Activated CD8-positive, alpha-beta memory T cell treated with anti-CD3 and anti-CD28 coated beads for 48 hours (primary cell): ENCODE measurements at places on chromosomes 1 and 21.

DNA sequence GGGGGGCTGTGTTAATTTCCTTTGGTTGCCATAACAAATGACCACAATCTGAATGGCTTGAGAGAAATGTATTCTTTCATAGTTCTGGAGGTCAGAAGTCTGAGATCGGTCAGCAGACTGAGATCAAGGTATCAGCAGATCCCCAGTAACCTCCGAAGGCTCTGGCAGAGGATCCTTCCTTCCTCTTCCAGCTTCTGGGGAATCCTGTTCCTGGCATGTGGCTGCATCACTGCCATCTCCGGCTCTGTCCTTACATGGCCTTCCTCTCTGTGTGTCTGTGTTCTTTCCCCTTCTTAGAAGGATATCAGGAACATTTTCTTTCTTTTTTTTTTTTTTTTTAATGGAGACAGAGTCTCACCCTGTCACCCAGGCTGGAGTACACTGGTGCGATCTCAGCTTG is 25.8 kb downstream of the ACTL8 start:
- DNase-seq: no peak

- no peak for DNase-seq
These were observed 1.3 kb downstream of the JAM2 start for GRCh38 chr21:25640202-25640942.

- DNase-seq: peak; percentile 78
These were observed 514 bp upstream of the FAAP20 start for GRCh38 chr1:2194898-2195673.

- DNase-seq: no peak
These were observed 64.3 kb downstream of the IL23R start for GRCh38 chr1:67230539-67230938.

GRCh38 chr1:32035119-32035518 is 21.5 kb downstream of the KHDRBS1 start:
- DNase-seq: no peak

- no peak for DNase-seq
These were observed 95.2 kb downstream of the LBR start for GRCh38 chr1:225332686-225333085.

GRCh38 chr1:20432891-20433290 is 53.1 kb downstream of the CAMK2N1 start:
- DNase-seq: no peak
